ENCODE measurements at places on chromosomes 5 and 9. TPM values are rescaled to one million over a fixed set of nuclear protein-coding genes. Genes with fewer than 3 reads are reported as not detected.
A peak's percentile ranks its signal among the peaks of the same experiment; 100 is the strongest.

DNA sequence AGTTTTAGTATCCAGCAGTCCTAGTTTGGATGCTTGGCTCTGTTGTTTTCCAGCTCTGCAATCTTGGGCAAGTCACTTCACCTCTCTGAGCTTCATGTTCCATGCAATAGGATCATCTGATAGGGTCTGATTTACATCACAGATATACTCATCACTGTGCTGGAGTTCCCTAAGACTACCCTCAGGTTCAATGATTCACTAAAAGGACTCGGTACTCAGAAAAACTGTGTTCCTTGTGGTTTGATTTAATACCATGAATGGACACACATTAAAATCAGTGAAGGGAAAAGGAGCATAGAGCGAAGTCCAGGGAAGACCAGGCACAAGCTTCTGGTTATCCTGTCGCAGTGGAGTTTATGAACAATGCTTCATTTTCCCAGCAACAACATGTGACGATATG, 119.9 kb upstream of the EFNA5 start:
- no peak for DNase-seq
- no peaks in the 10 kb centered on the region for H3K36me3 ChIP-seq
- no peaks in the 10 kb centered on the region for H3K27me3 ChIP-seq
- no peak overlapping the region for H3K4me3 ChIP-seq
- no peak overlapping the region for H3K27ac ChIP-seq

DNA sequence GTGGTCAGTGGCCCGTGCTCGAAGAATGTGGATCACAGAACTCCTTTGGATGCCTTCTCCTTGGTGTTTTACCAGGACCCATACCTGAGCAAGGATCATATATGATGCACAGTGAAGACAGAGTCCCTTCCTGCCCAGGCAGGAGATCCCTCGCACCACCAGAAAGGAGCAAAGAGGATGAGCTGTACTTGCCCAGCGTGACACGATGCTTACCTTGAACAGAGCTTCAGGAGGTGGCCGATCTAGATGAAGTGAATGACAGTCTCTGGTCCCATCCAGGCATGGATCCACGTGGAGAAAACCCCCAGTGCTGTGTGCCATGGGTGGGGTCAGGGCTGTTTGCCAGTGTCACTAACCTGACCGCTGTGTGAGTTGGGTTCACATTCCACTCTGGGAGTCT, 455.4 kb downstream of the GADD45G start:
- H3K4me3 ChIP-seq, result no peak overlapping the region
- H3K27ac ChIP-seq, result no peak overlapping the region
- H3K27me3 ChIP-seq, result no peaks in the 10 kb centered on the region
- no peaks in the 10 kb centered on the region for H3K36me3 ChIP-seq
- no peak for DNase-seq

Gene IFT74
- total RNA-seq, result 14.6 TPM

DNA sequence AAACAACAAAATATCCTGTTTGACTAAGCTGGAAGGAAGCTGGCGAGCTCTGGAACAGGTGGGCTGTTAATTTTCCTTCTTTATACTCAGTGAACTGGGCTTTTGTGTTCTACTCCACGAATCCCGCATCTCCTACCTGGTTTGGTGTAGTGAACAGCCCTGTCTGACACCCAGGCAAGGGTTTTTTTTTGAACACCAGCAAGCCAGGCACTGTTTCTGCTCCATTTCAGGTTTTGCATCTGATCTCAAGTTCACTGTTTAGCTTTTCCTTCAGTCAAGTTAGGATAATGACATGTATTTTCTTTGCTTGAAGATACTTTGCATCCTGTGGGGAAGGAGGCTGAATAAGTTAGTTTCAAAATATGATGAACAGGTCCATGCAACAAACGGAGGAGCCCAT, 204.5 kb downstream of the SEMA6A start:
- H3K4me3 ChIP-seq, result no peak overlapping the region
- no peaks in the 10 kb centered on the region for H3K4me1 ChIP-seq

GRCh38 chr9:90894986-90895687, 93.5 kb downstream of the SYK start:
- peaks cover 7% of the 10 kb centered on the region for H3K27me3 ChIP-seq
- H3K4me3 ChIP-seq, result no peak overlapping the region
- no peaks in the 10 kb centered on the region for H3K36me3 ChIP-seq
- DNase-seq, result peak; percentile 14
- no peaks in the 10 kb centered on the region for H3K4me1 ChIP-seq
- H3K27ac ChIP-seq, result no peak overlapping the region

DNA sequence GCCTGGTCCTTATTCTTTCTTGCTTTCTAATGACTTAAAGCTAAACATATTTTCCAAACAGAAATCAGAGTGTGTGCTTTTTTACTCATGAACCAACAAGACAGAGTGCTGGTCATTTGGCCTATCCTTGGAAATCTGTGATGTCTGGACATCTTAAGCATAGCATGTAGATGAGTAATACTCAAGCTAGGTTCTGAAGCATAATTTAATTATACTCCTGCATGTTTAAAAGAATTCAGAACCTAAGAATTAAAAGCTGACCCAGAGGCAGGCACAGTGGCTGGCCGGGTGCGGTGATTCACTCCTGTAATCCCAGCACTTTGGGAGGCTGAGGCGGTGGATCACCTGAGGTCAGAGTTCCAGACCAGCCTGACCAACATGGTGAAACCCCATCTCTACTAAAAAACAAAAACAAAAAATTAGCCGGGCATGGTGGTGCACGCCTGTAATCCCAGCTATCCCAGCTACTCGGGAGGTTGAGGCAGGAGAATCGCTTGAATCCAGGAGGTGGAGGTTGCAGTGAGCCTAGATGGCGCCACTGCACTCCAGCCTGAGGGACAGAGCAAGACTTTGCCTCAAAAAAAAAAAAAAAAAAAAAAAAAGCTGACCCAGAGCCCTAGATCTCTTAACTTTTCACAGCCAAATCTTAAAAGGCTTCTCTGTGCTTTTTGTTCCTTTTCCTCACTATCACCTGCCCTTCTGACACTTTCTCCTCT, 16.2 kb upstream of the TJP2 start:
- no peaks in the 10 kb centered on the region for H3K36me3 ChIP-seq
- peak; percentile 91 for DNase-seq
- H3K4me1 ChIP-seq, result no peaks in the 10 kb centered on the region
- no peaks in the 10 kb centered on the region for H3K27me3 ChIP-seq
- H3K27ac ChIP-seq, result no peak overlapping the region
- no peak overlapping the region for H3K4me3 ChIP-seq

Gene ZNF782
- total RNA-seq, result 3.3 TPM

GRCh38 chr5:178343306-178343705, 110.7 kb upstream of the PHYKPL start:
- H3K36me3 ChIP-seq, result no peaks in the 10 kb centered on the region
- H3K27ac ChIP-seq, result no peak overlapping the region
- H3K27me3 ChIP-seq, result no peaks in the 10 kb centered on the region
- no peaks in the 10 kb centered on the region for H3K4me1 ChIP-seq
- DNase-seq, result no peak

- DNase-seq, result peak; percentile 81
- H3K27ac ChIP-seq, result no peak overlapping the region
- no peaks in the 10 kb centered on the region for H3K27me3 ChIP-seq
- no peak overlapping the region for H3K4me3 ChIP-seq
- H3K4me1 ChIP-seq, result no peaks in the 10 kb centered on the region
Observed at GRCh38 chr5:158589939-158590338, 509.8 kb downstream of the EBF1 start.

GRCh38 chr5:59301727-59302126, 591.8 kb downstream of the PDE4D start:
- no peak overlapping the region for H3K27ac ChIP-seq
- DNase-seq, result no peak
- H3K4me1 ChIP-seq, result no peaks in the 10 kb centered on the region
- no peaks in the 10 kb centered on the region for H3K36me3 ChIP-seq

- no peaks in the 10 kb centered on the region for H3K36me3 ChIP-seq
- H3K27me3 ChIP-seq, result no peaks in the 10 kb centered on the region
- no peaks in the 10 kb centered on the region for H3K4me1 ChIP-seq
Observed at GRCh38 chr5:57683036-57683630, 200.5 kb upstream of the ACTBL2 start.

GRCh38 chr9:14222149-14222835, 91.6 kb downstream of the NFIB start:
- H3K4me3 ChIP-seq, result no peak overlapping the region
- H3K4me1 ChIP-seq, result peaks cover 7% of the 10 kb centered on the region
- no peaks in the 10 kb centered on the region for H3K27me3 ChIP-seq

Gene PCDHA10
- 0.26 TPM for total RNA-seq

Gene GADD45G
- total RNA-seq, result 2.3 TPM

Gene NRARP
- not detected for total RNA-seq

DNA sequence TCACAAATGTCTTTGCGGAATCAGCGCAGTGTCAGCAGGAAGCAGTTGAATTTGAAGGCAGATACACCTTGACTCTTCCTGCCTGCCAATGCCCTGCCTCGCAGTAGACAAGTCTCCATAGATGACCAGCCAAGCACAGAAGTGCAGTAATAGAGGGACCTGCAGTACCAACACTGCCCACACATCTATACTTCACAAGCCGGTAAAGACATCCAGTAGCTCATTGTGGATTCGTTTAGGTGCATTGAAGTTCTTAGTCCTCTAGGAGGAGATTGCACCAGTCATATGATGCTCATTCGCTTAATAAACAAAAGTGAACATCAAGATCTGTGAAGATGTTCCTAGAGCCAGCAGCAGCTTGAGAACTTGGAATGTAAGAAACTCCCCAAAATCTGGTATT, 7.1 kb upstream of the IFNA2 start:
- no peak overlapping the region for H3K27ac ChIP-seq
- no peak for DNase-seq

Gene SPATA31D4
- not detected for total RNA-seq

DNA sequence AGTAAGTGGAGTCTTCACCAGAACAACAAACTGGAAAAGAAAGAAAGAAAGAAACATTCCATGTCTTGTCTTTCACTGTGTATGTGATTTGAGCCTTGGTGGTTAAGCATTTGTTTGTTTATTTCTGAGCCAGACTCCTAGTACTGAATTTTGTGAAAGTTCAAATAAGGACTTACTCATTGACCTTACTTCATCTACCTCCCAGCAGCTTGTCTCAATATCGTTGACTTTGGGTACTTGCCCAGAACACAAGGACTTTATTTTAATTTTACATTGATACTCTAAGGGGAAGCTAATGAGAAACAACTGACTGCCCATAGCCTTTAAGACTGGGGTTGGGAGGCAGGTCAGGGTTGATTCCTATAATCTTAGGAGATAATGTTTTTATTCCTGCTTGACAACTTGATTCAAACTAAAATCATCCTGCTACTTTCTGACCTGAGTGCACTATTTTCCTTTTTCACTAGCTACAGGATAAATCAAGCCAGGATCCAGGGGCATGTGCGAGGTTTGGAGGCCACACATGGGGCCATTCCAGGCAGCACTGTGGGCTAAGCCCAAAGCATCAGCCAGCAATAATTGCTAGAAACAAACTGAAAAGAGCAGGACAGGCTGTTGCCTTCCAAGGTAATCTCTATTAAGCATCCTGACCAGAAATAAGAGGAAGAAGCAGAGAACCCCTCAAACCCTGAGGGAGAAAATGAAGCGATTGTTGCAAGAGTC, 138.9 kb upstream of the RUSC2 start:
- DNase-seq, result peak; percentile 81
- H3K36me3 ChIP-seq, result no peaks in the 10 kb centered on the region
- H3K27me3 ChIP-seq, result no peaks in the 10 kb centered on the region
- no peak overlapping the region for H3K27ac ChIP-seq
- H3K4me1 ChIP-seq, result peaks cover 16% of the 10 kb centered on the region

Gene ENTREP1
- under 0.01 TPM for total RNA-seq

Gene GNPDA1
- total RNA-seq, result 64.2 TPM

- H3K36me3 ChIP-seq, result no peaks in the 10 kb centered on the region
- no peak overlapping the region for H3K4me3 ChIP-seq
- H3K4me1 ChIP-seq, result peaks cover 9% of the 10 kb centered on the region
- no peak for DNase-seq
- no peak overlapping the region for H3K27ac ChIP-seq
Observed at GRCh38 chr9:121678501-121679022, 27.1 kb downstream of the DAB2IP start.

Gene PCDHGB3
- total RNA-seq, result 5.8 TPM

- no peaks in the 10 kb centered on the region for H3K36me3 ChIP-seq
- no peak overlapping the region for H3K27ac ChIP-seq
- H3K27me3 ChIP-seq, result no peaks in the 10 kb centered on the region
- no peaks in the 10 kb centered on the region for H3K4me1 ChIP-seq
- no peak overlapping the region for H3K4me3 ChIP-seq
- DNase-seq, result no peak
Observed at GRCh38 chr5:32639943-32640342, 54.6 kb downstream of the SUB1 start.

Gene BRD8
- 38.5 TPM for total RNA-seq

DNA sequence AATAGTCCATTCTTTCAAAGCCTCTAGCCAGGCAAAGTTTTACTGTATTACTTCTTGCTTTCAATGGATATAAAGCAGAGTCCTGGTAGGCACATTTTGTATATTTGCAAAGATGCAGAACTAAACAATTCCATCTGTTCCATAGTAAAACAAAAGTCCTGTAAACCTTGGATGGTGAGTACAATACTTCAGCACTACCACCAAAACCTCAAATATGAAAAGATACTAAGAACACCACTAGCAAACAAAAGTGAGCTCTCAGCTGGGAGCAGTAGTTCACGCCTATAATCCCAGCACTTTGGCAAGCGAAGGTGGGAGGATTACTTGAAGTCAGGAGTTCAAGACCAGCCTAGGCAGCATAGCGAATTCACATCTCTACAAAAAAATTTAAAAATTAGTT, 195.0 kb downstream of the MSX2 start:
- H3K4me3 ChIP-seq, result no peak overlapping the region
- DNase-seq, result no peak
- H3K36me3 ChIP-seq, result no peaks in the 10 kb centered on the region
- no peak overlapping the region for H3K27ac ChIP-seq

- peak within 1 kb of the TSS; percentile 90 for H3K4me3 ChIP-seq
- DNase-seq, result peak; percentile 80
- H3K4me1 ChIP-seq, result peaks cover 21% of the 10 kb centered on the region
- H3K27ac ChIP-seq, result peak within 1 kb of the TSS; percentile 76
- H3K36me3 ChIP-seq, result no peaks in the 10 kb centered on the region
Observed at GRCh38 chr5:151157426-151158286, at the start of gene ANXA6. TSS of gene ANXA6 (minus strand) at chr5:151157779. CDS start at chr5:151147901, 9,878 bp downstream.

DNA sequence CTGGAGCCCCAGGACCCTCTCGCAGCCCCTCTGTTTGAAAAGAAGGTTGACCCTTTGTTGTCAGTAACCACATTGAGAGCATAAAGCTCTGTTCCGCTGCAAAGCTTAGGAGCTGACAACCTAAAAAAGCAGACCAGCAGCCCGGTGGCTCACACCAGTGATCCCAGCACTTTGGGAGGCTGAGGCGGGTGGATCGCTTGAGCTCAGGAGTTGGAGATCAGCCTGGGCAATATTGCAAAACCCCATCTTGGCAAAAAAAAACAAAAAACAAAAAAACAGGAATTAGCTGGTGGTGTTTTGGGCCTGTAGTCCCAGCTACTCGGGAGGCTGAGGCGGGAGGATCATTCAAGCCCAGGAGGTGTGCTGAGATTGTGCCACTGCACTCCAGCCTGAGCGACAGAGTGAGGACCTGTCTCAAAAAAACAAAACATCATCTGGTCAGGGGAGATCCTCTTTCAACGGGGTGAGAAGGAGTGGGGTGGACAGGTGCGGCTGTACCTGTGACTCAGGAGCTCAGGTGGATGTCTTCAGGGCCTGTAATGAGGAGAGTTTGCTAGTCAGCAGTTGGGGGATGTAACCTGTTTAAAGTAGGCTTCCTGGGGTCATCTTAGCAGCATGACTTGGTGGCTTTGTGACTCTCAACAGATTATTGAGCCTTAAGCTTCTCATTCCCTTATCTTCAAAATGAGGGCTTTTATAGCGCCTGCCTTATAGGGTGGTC, 694 bp upstream of the REEP2 start:
- DNase-seq, result no peak
- H3K36me3 ChIP-seq, result peaks cover 10% of the 10 kb centered on the region
- peak overlapping the region; percentile 41 for H3K4me3 ChIP-seq
- H3K27me3 ChIP-seq, result no peaks in the 10 kb centered on the region

Gene CD72
- 1.0 TPM for total RNA-seq

Data from fibroblast of lung (primary cell).